ENCODE measurements at places on chromosomes 2 and 18.

DNA sequence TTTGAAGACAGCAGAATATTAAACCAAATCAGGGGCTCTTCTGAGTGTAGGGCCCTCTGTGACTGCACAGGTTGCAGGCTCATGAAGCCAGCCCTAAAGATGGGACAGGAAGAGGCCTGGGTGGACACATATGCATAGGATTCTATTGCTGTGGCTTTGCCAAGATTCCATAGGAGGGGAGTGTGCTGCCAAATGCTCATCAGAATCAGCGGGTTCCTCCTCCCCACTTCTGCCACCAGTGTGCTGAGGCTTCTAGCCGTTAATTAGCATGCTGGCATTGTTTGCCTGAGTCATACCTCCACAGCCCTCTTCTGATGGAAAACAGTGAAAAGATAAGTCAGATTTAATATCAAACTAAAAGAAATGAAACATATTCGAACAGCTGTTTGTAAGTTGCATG is 103.9 kb upstream of the TMEFF2 start:
- DNase-seq, result no peak

- DNase-seq, result no peak
These were observed 31.4 kb upstream of the CD28 start for GRCh38 chr2:203675086-203675485.

DNA sequence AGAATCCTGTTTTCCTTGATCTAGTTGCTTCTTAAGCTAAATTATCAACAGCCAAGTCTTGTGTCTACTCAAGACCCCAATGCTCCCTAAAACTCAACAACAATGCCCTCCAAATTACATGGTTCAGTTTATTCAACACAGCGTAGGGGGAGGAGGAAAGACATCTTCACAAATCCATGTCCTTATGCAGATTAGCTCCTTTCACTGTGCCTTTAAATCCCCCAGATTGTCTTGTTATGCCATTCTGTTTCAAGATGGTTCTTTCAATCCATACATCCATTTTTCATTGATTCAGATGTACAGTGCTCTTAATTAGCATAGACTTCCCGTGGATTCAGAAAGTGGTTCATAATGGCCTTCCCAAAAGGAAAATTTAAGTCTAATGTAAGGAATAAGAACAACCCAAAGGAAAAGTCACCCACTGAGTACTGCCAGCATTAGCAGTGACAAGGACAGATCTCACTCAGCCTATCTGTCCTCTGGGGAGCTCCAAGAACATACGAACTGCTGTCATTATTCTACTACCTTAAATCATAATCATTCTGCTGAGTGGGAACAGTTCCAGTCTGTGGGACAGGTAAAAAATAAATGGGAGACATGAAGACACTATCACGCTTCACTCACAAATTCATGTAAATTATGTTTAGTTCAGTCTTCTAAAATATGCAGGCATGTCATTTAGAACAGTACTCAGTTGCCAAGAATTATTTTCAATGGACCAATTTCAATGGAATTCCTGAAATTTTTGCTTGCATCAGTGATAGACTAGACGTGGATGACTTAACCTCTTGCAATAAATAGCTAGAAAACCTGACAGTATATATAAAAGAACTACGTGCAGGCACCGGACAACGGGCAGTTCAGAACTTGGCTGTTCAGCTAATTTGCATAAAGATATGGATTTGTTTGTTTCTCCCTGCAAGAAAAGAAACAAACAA is 58.9 kb upstream of the RNU4ATAC start:
- DNase-seq, result no peak

GRCh38 chr2:231800493-231801091 is 14.3 kb downstream of the COPS7B start:
- no peak for DNase-seq

DNA sequence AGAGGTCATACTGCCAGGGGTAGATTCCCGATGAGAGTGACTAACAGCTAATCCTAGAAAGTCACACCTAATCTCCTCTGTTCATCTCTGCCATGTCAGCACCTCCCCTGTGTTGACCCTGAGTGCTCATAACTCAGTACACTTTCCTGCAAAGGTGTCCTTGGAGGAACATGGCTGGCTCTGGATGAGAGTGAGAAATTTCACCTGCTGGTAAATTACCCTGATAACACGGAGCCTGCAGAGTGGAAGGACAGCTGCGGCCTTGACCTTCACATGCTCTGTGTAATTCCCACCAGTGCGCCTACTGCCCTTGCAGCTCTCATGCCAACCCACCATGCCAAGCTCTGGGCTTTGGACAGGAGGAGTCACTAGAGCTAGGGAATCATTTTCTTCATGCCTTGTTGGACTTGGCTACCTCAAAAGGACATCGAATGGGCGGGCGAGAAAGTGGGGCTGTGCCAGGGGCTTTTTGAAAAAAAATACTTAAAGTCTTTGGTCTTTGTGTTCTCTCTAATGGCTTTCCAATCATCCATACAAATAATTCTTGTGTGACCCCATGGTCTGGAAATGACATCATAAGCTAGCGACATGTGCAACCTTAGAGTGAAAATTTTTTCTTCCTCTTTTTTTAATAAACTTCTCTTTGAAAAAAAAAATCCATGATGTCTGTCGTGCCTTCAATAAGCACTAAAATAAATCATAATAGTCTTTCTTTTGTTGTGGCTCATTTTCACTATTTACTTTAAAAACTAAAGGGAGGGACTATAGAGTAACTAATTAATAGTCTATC is 319.9 kb downstream of the MYCN start:
- DNase-seq, result no peak

Data from smooth muscle cell of the brain vasculature (primary cell).